ENCODE measurements at places on chromosomes 3 and 15.

DNA sequence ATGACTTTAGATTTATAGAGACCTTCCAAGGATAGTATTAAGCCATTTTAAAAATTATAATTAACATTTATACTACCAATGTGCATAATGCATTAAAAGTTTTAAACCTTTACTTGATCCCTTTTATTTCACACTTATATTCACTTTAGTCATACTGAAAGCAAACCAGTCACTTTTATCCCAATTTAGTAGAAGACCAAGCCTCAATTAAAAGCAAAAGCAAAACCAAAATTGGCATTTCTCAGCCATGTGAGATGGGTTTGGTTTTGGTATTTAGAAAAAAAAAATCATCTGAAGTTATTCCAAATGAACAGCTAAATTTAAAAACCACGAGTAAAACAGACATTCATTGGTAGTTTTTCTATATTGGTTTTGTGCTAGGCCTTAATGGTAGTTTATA, 249.4 kb downstream of the LPP start:
- no peak for DNase-seq

- no peak for DNase-seq
Measured at GRCh38 chr3:151625586-151625985, 108.1 kb upstream of the AADACL2 start.

GRCh38 chr3:113000691-113001090, 9.9 kb downstream of the GTPBP8 start:
- DNase-seq: no peak

DNA sequence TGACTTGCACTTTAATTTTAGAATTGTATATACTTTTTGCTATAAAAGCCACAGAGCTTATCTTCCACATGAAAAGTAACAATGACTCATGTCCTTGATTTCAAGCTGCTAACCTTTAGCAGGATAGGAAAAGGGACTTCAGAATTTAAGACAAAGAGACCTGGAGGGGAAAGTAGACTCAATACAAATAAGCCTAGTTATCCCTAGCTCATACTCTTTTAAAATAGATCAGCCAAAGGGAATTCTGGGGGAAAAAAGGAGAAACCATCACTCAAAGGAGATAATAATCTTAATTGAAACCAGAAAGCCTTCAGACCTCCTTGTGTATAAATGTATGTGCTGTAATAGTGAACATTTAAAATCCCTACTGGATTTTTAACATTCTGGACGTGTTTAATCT, 930.3 kb downstream of the NTRK3 start:
- no peak for DNase-seq

DNA sequence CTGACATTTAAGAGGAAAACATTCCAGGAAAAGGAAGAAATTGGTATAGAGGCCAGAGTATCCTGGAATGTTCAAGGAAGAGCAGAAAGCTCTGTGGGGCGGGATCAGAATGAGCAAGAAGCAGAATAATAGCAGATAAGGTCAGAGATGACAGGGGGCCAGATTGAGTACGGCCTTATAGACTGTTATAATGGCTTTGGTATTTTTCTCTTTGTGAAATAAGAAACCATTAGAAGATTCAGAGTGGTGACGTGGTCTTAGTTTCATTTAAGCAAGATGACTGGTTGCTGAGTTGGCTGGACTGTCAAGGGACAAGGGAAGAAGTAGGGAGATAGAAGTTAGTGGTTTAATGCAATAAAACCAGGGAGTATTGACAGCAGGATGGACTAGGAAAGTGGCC, 218.3 kb upstream of the SOX2 start:
- DNase-seq: no peak

GRCh38 chr3:53377794-53378193, 30.5 kb upstream of the DCP1A start:
- DNase-seq: no peak

DNA sequence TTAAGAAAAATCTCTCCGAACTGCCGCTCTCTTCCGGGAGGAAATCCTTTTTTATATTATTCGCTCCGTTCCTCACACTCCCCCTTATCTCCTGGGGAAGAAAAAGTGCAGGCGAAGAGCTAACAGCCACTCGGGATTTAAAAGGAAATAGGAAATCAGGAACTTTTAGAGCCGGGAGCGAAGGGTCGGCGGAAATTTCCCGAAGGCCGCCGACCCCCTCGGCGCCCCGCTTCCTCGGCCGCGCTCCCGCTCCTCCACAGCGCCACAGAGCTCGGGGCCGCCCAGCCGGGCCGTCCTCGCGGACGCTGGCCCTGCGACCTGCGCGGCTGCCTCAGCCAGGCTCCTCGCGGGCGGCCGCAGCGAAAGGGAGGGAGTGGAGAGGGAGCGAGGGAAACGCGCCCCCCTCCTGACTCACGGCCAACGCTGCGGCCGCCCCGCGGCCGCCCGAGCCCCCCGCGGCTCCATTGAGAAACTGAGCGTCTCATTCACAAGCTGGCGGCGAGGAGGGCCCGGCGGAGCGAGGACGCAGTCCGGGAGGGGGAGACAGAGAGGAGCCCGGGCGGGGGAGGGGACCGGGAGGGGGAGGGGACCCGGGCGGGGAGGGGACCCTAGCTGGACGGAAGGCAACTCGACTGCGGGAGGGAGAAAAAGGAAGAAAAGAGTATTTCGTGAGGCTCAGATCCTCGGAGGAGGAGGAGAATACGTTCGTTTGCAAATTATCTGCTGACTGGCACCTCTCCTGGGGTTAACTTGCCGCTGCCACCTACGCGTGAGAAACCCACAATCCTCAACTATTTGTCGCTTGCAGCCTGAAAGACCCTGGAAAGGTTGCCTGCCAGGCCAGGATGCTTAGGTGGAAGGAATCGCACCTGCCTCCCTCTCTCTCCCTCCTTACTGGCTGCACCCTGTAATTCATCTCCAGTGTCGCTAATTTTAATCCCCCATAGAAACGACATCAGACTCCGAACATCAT, at the start of gene PTPN9:
Gene PTPN9, minus strand, starts transcription at position 368 of the 973 bp plus-strand sequence. CDS start 539 bp downstream, outside the sequence.
- DNase-seq: no peak

GRCh38 chr15:63133786-63134185, 12.1 kb downstream of the LACTB start:
- no peak for DNase-seq

GRCh38 chr3:171198781-171199472, 172.4 kb upstream of the SLC2A2 start:
- DNase-seq: no peak

DNA sequence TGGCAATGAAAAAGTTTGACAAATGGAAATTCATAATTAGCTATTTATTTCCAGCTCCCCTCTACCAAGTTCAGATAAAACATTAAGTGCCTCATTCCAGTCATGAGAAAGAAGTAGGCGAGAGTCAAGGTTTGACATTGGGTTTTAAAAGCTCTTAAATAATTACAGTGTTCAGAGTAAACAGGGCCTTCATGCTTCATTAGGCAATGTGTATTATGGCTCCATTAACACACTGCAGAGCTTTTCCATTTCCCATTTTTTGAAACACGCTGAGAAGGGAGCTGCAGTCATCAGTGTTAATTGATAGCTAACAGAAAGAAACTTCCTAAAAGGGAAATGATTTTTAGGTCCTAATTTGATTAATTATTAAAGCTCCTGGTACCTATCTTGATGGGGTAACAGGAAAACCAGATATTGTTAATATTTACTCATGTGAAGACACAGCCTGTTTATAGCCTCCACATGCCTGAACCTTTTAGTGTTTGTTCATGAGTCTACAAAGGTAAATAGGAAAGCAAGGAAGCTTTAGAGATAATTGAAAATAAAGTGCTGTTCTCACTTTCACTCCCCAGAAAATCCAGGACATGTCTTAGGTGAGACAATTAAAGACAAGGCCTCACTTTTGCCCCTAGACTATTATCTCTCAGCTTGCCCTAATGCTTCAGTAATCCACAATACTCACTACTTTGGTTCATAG, 28.7 kb downstream of the SST start:
- no peak for DNase-seq

DNA sequence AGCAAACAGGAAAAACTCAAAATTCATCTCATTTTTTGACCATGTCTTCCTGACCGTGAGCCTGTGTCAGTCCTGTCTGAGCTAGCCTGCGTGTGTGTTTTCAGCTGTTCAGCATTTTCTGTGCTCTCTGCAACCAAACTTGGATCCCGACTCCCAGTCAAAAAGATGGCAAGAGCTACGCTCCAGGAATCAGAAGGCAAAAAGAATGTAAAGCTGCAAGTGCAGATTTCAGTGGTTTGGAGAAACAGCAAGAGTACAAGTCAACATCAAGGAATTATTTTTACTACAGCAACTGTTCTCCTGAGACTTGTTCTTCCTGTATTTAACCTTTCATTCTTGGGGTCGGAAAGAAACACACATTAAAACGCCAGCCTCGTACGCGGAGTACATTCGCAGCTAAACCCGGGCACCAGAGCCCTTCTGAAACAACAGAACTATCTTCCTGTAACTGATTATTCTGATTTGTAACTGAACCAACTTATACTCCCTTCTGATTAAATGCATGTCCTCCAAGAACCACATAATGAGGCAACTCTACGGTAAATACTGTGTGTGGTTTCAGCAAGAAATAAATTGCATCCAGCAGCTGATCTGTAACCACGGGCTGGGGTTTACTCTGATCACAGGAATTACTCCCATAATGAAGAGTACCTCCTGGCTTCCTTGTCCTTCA, 107.4 kb downstream of the LRIG1 start:
- DNase-seq: no peak

GRCh38 chr3:52352566-52352965, 36.4 kb downstream of the DNAH1 start:
- DNase-seq: no peak

DNA sequence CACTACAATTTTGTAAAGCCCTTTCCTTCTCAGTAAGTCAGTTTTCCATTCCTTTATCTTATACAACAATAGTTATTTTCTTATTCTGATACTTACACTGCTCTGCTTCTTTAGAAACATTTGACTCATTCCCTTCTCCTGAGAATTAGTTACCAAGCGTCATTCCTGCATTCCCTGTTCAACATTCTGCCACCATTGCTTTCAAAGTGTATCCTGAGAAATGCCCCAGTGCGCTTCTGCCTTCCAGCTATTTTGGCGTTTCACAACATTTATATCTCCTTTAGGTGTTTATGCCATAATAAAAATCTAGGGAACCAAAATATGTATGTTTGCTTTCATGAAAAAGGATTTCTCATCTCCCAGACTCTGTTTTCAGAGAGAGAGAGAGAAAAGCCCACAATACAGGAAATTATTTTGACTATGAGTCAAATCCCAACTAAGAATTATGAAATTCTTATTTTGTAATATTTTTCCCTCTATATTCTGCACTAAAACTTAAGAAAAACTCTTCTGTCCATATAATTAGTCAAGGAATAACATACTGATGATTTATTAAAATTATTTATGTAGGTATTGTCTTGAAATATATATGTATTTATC, 118.2 kb upstream of the RAP2B start:
- DNase-seq: no peak

DNA sequence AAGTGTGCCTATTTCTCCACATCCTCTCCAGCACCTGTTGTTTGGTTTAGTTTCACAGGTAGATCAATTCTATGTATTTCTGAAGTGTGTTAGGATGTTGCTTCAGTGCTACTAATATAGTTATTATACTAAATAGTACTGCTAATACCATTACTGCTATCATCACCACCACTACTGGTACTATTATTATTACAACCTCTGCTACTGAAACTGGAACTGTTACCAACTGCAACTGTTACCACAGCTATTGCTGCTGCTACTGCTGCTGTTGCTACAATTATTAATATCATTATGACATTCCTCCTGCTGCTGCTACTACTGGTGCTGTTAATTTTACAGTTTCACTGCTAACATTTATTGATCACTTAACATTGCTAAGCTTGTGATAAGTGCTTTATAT, 8.3 kb upstream of the LMOD3 start:
- no peak for DNase-seq

DNA sequence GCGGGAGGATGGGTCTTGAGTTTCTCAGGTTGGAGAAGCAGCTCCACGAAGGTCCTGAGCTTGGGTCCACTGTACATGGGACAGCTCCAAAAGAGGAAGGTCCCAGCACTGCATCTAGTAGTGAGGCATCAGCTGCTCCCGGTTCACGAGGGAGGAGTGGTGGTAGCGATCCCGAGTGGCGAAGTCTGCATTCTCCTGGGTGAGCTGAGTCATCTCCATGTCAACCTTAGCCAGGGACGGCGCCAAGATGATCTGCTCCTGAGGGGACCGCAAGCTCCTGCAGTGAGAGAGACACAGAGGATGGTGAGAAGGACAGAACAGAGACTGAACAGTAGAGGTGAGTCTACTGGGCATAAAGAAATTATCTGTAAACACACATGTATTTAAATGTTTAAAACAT, 28.0 kb upstream of the HEG1 start:
- DNase-seq: no peak

DNA sequence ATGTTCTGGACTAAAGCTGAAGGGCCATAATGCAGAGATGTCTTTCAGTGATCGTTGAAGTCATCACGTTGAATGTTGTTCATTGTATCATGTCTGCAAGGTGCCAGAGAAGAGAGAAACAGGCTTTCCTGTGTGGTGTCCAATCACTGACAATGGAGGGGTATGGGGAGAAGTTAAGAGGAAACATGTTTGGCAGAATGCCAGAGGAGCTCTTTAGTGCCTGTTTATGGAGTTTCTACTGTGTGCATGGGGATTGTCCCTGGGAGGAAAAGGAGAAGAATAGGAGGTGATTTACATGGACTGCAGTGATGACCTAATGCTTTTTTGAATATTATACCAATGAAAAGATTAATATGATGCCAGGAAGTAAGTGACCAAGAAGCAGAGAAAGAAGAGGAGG, 11.7 kb downstream of the SCAANT1 start:
- no peak for DNase-seq

DNA sequence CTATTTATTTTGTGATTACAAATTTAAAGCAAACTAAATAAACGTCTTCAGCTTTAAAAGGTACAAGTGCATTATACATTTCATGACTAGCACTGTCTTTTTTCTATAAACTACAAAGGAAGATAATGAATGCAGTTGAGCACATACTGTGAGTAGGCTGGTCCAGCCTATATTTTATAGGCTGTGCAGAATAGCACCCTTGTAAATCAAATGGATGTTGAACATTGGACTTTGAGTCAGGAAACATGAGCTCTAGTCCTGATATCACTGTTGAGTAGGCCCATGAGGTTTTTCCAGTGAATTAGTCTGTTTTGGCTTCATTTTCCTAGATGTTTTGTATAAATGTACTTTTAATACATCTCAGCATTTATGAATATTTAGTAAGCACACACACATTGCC, 447.3 kb upstream of the KCNMB2 start:
- DNase-seq: no peak

DNA sequence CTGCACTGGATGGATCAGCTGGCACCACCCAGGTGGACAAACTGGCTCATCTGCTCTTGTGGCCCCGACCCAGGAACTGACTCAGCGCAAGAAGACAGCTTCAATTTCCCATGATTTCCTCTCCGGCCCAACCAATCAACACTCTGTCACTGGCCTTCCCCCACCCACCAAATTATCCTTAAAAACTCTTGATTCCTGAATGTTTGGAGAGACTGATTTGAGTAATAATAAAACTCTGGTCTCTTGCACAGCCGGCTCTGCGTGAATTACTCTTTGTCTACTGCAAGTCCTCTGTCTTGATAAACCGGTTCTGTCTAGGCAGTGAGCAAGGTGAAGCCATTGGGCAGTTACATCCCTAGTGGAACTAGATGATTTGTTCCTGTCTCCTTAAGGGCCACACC, 16.1 kb downstream of the BDH1 start:
- DNase-seq: no peak

- no peak for DNase-seq
Measured at GRCh38 chr15:44801364-44801763, 65.0 kb downstream of the TRIM69 start.

Data from esophagus squamous epithelium (tissue), 5 donors.